Left forelimb (tissue), 1 donor: ENCODE measurements at places on chromosomes 7 and 10.

DNA sequence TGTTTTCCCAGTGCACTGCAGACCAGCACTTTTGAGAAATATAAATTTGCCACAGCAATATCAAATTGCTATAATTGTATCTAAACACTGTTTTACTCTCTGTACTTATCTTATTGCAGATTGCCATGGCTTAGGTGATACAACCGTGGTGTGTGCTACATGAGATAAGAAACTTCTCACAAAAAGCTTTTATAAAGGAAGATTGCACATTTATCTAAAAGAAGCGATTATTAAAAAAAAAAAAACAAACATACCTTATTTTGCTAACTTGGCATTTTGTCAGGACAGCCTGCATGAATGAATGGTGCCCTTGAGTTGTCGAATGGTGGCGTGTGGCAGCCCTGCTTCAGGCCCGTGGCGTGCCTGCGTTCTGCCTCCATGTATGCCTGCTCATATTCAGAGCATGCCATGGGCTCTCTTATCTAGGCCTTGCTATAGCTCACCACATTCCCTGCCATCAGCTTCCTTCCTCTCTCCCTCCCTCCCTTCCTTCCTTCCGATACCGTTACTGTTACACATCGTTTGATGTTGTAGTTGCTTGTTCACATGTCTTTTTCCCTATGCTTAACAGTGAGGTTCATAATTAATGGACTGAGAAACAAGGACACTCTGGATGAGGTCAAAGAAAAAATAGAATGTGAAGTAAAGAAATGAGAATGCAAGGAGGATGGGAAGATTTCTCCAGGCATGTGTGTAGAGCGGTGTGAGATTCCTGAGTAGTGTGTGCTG lies 34.9 kb downstream of the PRKAR2B start:
- no peak for DNase-seq

DNA sequence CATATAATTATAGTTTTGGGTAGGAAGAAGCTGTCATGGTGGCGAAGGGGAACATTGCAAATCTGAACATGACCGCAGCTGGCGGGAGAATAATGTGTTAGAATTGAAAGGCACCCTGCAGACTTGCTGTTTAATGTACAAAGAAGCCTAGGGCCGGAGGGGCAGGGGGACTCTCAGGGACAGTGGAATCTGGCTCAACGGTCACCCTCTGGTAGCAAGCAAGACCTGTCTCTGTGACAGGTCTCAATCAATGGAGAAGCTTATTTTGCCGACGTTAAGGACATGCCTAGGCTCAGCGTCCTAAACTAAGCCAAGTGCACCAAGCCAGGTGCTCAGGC lies 177.3 kb downstream of the NSUN6 start:
- DNase-seq, result no peak

DNA sequence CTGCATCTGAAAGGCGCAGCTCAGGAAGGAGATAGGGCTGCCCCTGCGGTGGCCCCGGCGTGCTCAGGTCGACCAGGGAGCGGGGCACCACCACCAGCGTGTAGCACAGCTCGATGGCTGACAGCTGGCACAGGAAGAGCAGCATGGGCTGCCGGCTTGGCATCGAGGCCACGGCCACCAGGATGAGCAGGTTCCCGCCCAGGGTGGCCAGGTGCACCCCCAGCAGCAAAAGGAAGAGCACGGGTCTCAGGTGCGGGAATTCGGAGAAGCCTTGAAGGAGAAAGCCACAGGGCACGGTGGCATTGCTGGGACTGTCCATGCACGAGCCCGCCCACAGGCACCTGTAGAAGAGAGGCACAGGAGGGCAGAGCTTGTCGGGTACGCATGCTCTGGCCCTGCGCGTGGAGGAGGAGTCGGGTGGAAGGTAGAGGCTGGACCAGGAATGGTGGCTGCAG lies 33.9 kb downstream of the TAS2R41 start:
- DNase-seq, result no peak

GRCh38 chr7:112855227-112855626 lies 65.0 kb upstream of the TMEM168 start:
- DNase-seq, result no peak

GRCh38 chr10:2121929-2122328 lies 384.6 kb upstream of the ADARB2 start:
- no peak for DNase-seq

GRCh38 chr7:158811461-158811860 lies 17.8 kb downstream of the ESYT2 start:
- no peak for DNase-seq

DNA sequence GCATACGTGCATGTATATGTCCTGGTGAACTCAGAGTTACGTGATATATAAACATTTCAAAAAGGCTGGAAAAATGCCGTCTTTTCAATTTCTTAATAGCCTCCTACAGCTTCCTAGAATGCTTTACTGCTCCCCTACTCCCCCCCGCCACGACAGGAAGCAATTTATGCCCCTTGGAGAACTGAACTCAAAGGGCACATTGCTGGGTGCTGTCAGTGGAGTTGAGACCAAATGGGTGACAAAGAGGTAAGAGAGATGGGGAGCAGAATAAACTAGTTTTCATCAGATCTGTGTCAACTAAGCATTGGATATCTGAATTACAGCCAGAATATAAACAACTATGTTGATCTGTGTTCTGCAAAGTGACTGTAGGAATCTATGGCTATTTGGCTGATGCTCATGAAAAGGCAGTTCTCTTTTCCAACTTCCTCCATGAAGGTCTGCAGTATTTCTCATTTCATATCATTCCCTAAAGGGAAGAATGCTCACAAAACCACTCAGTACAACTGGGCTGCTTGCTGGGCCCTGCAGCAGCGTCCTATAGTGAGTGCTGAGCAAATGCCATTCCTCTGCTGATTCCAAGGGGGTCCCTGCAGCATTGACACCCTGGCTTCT lies 171.3 kb upstream of the HPS1 start:
- no peak for DNase-seq

- DNase-seq, result no peak
Observed at GRCh38 chr7:37918526-37918925, 1.9 kb upstream of the SFRP4 start.

GRCh38 chr10:21318540-21319167 lies 206.8 kb downstream of the SKIDA1 start:
- no peak for DNase-seq

GRCh38 chr7:44638611-44639557 lies 32.5 kb downstream of the OGDH start:
- DNase-seq, result no peak

DNA sequence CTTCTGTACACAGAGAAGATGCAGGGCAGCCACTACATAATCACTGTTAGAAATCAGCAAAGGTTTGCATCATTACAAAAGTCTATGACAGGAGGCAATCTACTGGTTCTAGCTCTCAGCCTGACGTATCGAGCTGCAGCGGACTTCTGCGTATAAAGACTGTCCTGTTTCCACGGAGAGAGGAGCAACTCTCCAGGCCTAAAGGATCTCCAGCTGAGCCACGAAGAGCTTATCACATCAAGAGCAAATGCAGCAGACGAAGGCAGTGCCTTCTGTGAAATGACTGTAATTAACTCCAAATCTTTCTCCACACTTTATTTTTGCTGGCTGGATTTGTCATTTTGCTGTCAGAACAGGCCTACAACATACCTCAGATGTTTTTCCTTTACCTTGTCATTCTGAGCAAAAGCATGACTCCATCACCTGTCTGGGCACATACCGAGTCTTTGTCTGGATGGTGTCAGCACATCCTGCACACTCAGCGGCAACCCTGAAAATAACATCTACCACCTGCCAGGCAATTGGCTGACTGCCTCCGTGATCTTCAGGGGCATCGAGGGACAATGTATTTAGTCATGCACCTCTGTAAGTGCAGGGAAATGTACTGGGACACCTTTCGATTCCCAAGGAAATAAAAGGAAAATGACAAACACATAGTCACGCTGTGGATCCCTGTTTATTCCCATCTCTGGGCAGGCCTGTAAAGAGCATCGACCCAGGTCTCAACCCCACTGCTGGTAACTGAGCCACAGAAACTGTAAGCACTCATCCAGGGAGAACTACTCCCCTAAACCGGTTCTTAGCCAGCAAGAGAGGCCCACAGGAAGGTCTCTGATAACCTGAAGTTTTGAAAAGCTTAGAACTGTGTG lies 26.3 kb upstream of the SH3PXD2A start:
- no peak for DNase-seq

GRCh38 chr7:40077849-40078248 lies 56.6 kb downstream of the MPLKIP start:
- no peak for DNase-seq

GRCh38 chr7:105161366-105161765 lies 147.4 kb downstream of the KMT2E start:
- no peak for DNase-seq

- peak; percentile 88 for DNase-seq
Observed at GRCh38 chr10:3783316-3783681, 1.7 kb downstream of the KLF6 start.

DNA sequence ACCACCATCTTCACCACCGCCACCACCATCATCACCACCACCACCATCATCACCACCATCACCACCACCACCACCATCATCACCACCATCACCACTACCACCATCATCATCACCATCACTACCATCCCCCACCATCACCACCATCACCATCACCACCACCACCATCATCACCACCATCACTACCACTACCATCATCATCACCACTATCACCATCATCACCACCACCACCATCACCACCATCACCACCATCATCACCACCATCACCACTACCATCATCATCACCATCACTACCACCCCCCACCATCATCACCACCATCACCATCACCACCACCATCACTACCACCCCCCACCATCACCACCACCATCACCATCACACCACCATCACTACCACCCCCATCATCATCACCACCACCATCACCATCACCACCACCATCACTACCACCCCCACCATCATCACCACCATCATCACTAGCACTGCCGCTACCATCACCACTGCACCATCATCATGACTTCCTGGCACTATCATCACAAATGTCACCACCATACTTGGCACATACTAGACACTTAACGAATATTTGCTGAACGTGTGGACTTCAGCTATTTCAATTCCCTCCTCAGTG lies 25.3 kb upstream of the FZD8 start:
- no peak for DNase-seq

DNA sequence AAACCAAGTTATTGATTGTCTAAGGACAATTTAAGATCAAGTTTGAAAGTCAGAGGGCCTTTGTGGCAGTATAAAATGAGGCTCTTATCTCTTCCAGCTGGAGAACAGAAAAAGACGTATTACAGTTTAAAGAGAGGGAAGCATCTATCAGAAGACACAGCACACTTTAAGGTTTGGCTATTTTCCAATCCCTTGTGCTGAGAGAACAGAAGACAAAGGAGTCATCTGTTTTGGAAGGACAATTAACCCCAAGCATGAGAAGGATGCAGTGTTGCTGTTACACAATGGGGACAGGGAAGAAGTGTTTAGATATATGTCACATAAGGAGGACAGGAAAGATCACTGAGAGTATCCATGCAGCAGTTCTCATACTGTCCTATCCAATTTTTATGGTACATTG lies 1224.2 kb upstream of the SORCS1 start:
- DNase-seq, result no peak

GRCh38 chr7:22561895-22562593 lies 62.1 kb upstream of the STEAP1B start:
- no peak for DNase-seq

DNA sequence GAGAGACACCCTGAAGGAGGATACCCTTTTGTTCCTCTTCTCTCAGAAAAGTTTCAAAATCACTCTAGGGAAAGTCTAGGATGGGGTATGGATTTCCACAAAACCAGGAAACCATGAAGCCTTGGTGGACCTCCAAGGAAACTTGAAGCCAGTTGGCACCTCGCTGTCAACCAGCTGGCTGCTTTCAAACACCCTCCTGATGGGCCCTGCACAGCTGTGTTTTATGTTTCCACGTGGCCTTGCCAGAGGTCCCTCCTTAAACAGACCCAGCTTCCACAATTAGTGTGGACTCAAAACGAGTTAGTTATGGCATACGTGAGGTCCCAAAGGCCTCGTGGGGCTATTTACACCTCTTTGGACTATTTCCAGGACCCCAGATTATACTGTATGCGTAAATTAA lies 5.9 kb downstream of the PPP1R3A start:
- DNase-seq, result peak; percentile 67

DNA sequence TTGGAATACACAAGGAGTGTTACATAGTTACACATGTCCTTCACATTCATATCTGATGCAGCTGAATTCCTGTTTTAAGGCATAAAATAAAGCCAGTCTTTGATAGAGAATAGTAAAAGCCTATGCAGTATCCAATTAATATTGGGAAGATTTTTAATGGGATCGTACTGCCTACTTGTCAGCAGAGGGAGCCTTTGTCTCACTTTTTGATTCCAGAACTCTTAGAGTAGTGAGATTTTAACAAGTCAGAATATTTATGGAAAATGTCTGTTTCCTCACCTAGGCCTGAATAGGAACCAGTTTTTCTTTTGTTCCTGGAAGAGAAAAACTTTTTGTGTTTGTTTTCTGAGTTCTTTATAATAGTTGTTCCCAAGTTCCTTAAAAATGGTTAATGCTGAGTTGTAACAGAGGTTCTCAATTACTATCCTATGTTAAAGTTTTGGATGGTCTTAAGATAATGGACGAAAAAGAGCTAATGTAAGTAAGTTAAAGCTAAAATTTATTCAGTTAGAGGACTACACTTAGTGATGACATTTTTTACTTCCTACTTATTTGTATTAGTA lies 114.0 kb downstream of the BBS9 start:
- DNase-seq, result no peak

DNA sequence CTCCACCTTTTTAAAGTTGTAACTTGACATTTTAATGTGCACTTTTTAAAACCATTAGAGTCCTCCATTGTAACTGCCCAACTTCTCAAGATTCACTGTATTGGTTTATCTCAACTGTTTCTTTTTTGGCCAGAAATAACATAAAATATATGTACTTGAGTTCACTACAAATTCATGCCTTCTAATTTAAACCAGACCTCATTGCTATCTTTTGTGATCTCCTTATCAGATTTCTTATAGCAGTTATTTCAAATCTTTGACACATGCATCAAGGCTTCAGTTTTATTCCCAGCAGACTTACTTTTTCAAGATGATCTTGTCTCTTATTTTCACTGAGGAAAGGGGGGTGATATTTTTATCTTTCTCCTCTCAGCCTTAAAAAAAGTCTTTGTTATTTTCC lies 154.3 kb downstream of the PHF14 start:
- no peak for DNase-seq

- no peak for DNase-seq
Observed at GRCh38 chr10:126609566-126609965, 60.9 kb downstream of the C10orf90 start.

DNA sequence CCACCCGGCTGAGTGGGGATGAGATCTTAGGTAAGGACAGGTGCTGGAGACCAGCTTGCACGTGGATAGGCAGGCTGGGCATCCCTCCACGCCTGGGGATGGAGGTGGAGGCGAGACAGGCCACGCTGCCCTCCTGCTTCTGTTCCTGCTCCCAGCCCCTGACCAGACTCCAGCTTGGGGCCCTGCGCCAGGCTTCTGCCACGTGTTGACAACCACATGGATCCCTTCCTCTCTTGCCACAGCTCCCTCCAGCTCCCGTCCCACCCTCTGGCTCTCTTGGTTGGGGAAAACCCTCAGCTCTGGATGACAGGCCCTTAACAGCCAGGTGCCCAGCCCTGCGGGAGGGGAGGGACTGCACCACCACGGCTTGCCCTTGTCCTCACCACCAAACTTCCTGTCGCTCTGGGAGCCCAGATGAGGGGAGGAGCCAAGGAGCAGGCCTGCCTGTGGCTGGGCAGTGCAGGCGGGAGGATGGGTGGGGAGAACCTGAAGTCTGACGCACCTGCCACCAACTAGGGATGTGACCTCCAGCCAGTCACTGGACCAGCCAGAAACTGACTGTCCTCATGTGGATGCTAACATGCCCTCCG lies 36.0 kb downstream of the KCNH2 start:
- DNase-seq, result peak; percentile 69
